HepG2 (cell line): ENCODE measurements at places on chromosomes 11 and 22.
A peak's percentile ranks its signal among the peaks of the same experiment; 100 is the strongest.

- DNase-seq, result peak; percentile 3
Measured at GRCh38 chr11:99693941-99694492, 673.3 kb downstream of the CNTN5 start.

- no peak for DNase-seq
Measured at GRCh38 chr11:16759857-16760508, 21.5 kb downstream of the C11orf58 start.

DNA sequence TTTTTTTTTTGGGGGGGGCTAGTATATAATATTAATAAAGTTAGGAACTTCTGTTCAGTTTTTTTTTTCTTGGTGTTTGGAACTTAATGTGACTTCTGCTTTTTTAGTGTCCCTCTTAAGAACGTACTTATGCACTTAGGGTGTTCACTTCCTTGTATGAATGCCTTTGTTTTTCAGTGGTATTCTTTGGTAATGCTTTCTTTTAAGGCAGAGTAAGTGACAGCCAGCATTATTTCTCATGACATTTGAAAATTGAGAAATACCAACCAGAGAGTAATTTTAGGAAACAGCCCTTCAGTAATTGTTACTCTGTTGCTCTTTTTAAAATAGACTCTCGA lies 2.4 kb downstream of the GRK3 start:
- no peak for DNase-seq

GRCh38 chr22:45508814-45509213 lies 6.1 kb downstream of the FBLN1 start:
- no peak for DNase-seq

- no peak for DNase-seq
Measured at GRCh38 chr11:9688716-9689511, 25.0 kb downstream of the SWAP70 start.

GRCh38 chr11:46391578-46392420 lies at the start of gene CHRM4:
Gene CHRM4 (minus strand): TSS chr11:46391776. CDS start chr11:46386557, 5,219 bp downstream.
- DNase-seq, result peak; percentile 24

DNA sequence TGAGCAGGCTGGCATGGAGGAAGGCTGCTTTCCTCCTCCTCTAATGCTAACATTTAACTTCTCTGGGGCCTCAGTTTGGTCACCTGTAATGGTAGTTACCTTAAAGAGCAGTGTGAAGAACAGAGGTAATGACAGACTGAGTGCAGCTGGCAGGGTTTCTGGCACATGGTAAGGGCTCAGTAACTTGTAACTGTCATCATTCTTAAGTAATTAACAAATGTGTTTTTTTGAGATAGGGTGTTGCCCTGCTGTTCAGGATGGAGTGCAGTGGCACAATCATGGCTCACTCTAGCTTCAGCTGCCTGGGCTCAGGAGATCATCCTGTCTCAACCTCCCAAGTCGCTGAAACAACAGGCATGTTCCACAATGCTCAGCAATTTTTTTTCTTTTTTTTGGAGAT lies 242.0 kb upstream of the SYN3 start:
- no peak for DNase-seq

DNA sequence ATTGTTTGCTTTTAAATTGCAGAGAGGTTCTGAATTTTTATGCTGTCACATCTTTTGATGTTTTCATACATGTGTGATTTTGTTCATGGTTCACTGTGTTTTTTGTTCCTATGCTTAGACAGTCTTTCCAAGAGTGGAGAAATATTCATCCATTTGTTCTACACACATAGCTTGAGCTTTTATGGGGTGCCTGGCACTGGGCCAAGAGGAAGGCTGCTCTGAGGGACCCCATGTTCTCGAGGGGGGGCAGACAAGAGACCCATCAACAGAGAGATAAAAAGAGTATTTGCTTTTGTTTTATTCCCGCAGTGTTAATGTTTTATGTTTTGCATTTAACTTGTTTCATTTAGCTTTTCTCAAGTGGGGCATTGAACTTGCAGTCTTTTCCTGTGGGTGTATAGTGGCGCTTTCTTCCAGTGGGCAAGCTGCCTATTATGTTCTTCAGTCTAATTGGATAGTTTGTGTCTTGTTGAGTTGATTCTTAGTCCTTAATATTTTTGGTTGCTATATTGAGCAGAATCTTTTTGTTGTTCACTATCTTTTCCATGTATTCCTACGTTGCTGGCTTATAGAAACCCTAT lies 57.7 kb downstream of the CABIN1 start:
- DNase-seq, result no peak
